Stimulated activated CD8-positive, alpha-beta memory T cell treated with anti-CD3 and anti-CD28 coated beads, Interleukin-7, amount 100 ng/mL, for 24 hours (primary cell): ENCODE measurements at places on chromosomes 12 and 14.

- DNase-seq: no peak
These were observed 38.9 kb downstream of the ATG2B start for GRCh38 chr14:96324219-96324618.

- no peak for DNase-seq
These were observed 145.6 kb upstream of the NAV3 start for GRCh38 chr12:77685112-77685511.

- no peak for DNase-seq
These were observed 659.6 kb downstream of the TMTC2 start for GRCh38 chr12:83346333-83346732.

- DNase-seq: no peak
These were observed 118.3 kb downstream of the ETV6 start for GRCh38 chr12:11767798-11768197.

DNA sequence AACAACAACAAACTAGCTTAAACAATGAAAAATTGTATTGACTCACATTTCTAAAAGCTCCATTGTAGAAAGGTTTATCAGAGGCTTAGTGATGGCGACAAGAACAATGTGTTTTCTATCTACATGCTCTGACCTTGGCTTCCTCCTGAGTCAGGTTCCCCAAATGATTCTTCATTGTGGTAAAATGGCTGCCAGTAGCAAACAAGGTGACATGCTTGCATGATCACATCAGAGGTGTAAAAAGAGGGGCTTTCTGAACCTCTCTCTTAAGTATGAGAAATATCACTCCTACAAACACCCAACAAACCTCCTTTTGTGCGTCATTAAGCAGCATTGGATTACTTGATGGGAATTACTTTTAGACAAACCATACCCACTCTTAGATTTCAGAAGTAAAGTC lies 252.4 kb upstream of the SYT1 start:
- DNase-seq: no peak

DNA sequence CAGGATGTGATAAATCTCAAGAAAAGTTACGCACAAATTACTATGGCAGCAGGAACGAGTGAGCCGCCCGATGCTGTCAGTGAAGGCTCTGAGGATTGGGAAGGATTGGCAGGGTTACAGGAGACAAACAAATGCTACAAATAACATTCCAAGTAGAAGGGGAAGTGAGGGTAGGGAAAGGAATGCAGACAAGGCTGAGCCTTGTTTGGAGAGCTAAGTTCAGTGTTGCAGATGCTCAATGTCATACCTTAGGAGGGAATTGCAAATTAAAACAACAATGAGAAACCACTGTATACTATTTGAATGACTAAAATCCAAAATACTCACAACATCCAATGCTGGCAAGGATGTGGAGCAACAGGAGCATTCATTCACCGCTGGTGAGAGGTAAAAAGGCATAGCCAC lies 1.3 kb downstream of the CLEC9A start:
- no peak for DNase-seq

- DNase-seq: no peak
These were observed 51.3 kb downstream of the SLC6A12 start for GRCh38 chr12:162467-163307.

DNA sequence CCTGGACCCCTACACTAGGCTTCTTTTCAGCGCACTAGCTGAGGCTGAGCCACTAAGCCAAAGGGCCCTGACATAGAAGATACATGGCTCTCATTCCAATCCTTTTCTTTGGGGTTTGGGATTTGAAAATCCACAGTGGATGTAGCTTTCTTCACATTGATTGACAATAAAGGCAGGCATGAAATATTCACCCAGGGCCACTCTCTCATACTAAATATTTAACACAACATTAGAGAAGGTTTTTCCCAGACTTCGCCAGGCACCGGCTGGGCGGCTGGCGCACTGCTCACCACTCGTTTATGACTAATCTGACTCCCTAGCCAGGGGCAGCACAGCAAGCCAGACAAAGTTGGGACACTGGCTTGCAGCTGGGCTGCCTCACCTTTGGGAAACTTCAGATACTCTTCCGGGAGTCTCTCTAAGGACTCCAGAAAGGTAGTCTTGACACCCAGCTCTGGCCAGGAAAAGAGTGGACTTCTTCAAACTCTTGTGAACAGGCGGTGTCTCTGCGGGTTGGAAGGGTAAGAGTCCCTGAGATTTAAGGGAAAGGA lies 699 bp upstream of the HOXC11 start:
- no peak for DNase-seq

DNA sequence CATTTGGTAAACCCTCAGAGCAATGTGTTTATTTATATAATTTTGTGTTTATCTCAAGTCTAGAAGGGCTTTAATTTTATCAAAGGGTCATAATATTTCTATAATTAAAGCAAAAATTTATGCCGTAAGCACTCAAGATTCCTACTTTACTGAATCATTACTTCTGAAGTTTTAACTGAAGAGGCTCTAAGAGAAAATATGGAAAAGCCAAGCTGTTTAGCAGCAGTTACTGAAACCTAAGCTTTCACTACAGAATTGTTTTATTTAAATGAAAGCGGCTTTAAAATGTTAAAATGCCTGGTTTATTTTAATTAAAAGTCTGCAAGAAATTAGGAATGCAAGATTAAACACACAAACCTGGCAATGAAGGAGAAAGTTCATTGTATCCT lies 73.9 kb upstream of the BBS10 start:
- no peak for DNase-seq

GRCh38 chr14:54129850-54130640 lies 173.4 kb upstream of the BMP4 start:
- no peak for DNase-seq

DNA sequence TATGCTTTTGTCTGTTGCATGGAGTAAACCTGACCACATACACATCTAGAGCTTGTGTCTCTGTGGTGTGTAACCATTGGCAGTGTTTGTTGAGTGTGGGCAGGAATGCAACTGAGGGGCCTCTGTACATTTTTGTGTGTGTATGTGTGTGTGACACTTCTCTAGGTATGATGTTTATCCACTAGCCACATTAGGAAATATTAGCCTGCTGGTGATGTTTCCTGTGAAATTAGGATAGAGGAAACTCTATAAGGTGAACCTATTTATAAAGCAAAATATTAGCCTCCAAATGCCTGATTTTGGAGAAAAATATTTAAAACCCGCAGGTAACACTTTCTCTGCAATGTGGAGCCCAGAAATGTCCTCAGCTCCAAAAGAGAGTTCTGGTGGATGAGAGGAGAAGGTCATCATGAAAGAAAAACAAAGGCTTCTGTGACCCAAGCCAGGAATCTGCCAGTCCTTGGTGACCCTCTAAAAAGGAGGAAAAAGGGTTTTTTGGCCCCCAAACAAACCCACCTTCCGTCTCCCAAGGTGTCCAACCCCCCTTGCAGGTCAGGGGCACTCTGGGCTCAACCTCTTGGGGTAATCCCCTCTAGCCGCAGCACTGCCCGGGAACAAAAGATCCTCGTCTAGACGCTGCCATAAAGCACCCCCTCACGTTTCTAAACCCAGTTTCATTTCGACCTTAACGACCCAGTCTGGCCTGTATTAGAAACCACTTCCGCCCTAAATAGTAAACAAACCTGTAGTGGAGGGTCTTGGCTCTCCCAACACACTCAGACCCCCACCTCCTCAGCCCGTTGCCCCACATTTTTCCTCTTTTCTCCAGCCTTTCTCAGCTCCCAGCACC lies 3.1 kb upstream of the HOTAIR start:
- DNase-seq: no peak

GRCh38 chr14:76772300-76773187 lies 11.3 kb downstream of the VASH1 start:
- no peak for DNase-seq

DNA sequence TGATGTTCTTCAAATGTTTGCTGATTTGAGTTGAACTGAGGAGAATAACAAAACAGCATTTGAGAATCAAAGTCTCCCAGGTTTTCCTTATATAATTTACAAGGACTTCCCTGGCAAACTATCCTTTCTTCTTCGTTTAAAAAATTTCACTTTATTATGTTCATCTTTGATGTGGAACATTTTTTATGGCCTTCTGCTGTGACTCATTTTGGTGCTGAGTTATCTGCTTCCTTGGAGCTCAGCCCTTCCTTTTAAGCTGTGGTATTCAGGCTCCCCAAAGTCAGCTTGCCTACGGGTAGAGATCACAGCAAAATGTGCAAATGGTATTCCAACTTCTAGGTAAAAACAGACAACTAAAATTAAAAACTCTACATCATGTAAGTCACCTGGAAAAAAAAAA lies 1.4 kb upstream of the ANO4 start:
- no peak for DNase-seq

- no peak for DNase-seq
These were observed 69.5 kb downstream of the GPR135 start for GRCh38 chr14:59395672-59396071.

DNA sequence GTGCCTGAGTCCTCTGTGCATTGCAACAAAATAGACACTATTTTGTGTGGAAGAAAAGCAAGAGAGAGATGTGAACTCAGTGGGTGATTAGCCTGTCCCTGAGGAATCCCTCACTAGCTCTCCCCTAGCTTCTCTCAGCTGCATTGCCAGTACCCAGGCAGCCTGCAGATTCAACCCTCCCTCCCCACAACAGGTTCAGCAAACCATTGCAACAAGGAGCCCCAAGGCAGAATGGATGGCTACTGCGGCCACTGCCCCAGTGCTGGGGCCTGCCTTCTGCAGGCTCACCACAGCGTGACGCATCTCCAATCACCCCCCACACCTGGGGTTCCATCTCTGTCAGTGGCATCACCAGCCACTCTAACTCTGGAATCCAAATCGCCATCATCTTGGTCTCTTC lies 2.3 kb downstream of the CRACR2A start:
- DNase-seq: no peak

- no peak for DNase-seq
These were observed 86.8 kb upstream of the HIF1A start for GRCh38 chr14:61608245-61609165.

GRCh38 chr12:46209914-46210872 lies 58.6 kb downstream of the SLC38A1 start:
- no peak for DNase-seq

DNA sequence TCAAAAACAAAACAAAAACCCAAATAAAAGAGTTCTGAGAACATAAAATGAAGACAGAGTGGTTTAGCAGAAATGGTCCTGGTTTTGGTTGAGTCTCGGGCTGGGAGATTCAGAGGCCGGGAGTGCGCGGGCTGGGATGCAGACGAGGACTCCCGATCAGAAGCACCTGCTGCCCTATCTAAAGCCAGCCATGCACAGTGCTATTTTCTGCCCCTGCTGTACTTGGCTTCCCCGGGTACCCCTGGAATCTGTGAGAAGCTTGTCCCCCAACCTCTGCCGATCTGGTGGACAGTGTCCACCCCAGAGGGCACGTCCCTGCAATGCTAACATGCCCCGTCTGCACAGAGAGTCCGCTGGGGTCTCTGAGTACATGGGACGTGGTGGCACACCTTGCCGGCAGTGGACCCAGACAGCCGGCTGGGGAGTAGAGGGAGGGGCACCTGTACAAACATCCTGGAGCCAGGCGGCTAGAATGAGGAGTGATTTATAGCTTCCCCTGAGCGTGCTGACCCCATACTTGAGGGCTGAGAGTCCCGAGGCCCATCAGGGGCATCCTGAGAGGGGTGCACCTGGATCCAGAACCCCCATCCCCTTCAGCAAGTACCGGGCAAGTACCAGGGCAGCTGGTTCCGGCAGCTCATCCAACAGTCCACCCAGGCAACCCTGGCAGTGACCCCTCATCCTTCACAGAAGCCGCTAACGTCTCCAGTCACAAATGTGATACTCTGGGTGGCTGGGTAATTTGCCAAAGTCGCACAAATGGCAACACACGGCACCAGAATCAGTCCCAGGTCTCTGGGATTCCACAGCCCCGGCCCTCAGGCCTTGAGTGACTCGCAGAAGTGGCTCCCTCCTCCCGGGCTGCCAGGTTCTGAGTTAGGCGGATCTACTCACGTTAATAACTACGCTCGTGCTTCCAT lies 37.1 kb downstream of the CHGA start:
- no peak for DNase-seq

GRCh38 chr12:98227162-98227561 lies 288.2 kb upstream of the TMPO start:
- DNase-seq: no peak

GRCh38 chr14:73759183-73759713 lies 45.1 kb upstream of the PNMA1 start:
- DNase-seq: no peak
